Activated naive CD8-positive, alpha-beta T cell treated with anti-CD3 and anti-CD28 coated beads, Interleukin-2, amount 50 U/mL, for 24 hours (primary cell): ENCODE measurements at places on chromosomes 4 and X.
A peak's percentile ranks its signal among the peaks of the same experiment; 100 is the strongest.

- H3K36me3 ChIP-seq: no peaks in the 10 kb centered on the region
- DNase-seq: no peak
- no peaks in the 10 kb centered on the region for H3K27me3 ChIP-seq
- no peak overlapping the region for H3K4me3 ChIP-seq
- no peak overlapping the region for H3K27ac ChIP-seq
- no peaks in the 10 kb centered on the region for H3K4me1 ChIP-seq
These were observed 213.2 kb upstream of the ZFP42 start for GRCh38 chr4:187782286-187782824.

DNA sequence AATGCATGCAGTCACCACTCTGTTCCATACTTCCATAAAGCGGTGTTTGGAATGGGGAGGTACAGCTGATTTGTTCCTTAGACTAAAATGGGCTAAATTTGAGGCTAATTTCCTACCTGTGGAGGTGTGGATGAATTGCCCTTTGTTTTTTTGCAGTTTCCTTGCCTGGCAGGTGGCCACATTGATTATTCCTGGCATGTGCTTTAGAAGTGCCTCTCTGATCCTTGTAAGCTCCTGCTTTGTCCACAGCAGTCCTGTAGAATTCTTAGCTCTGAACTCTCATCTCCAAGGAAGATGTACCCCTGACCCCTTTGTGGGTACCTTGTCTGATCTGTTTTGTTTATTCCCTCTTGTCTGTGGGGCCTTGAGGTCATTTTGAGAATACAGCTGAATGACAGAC lies 136.8 kb downstream of the ADGRL3 start:
- no peaks in the 10 kb centered on the region for H3K27me3 ChIP-seq
- H3K36me3 ChIP-seq: no peaks in the 10 kb centered on the region
- H3K4me3 ChIP-seq: no peak overlapping the region
- DNase-seq: no peak

DNA sequence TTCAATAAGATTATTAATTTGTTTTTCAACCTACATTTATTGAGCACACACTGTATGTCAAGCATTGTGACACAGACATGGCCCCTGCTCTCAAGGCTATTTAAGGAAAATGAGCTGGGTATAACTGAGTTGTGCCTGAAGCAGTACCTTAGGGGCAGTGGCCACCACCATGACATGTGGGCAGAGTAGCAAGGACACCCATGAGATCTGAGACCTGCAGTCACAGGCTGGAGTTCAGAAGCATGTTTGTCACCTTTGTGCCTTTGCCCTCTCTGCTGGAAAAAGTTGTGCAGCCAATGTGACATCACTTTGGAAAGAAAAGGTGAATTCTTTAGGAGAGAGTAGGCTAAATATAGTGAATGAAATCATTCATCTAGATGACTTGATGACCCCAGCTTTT lies 501.3 kb downstream of the BCOR start:
- H3K27ac ChIP-seq: peak overlapping the region; percentile 64
- DNase-seq: no peak
- H3K4me3 ChIP-seq: no peak overlapping the region
- H3K27me3 ChIP-seq: no peaks in the 10 kb centered on the region
- no peaks in the 10 kb centered on the region for H3K36me3 ChIP-seq
- peaks cover 31% of the 10 kb centered on the region for H3K4me1 ChIP-seq

GRCh38 chrX:109472939-109473735 lies 8.7 kb downstream of the GUCY2F start:
- H3K4me1 ChIP-seq: peaks cover 8% of the 10 kb centered on the region
- H3K27me3 ChIP-seq: no peaks in the 10 kb centered on the region
- no peak overlapping the region for H3K4me3 ChIP-seq
- H3K36me3 ChIP-seq: no peaks in the 10 kb centered on the region

DNA sequence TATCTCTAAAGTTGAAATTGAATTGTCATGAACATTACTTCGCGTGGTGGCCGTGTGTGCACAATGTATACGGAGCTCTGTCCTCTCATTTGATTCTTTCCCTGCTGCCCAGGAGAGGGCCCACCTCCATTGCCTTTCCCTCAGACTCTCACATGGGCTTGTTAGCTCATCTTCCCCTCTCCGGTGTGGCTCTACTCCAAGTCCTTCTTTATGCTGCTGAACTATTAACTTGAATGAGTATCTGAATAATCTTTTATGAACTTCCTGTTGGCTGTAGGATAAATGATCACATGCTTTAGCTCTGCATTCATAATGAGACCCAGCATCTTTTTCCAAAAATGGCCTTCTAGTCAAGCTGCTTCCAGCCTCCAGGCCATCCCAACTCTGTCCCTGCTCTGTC lies 68.8 kb upstream of the CLNK start:
- H3K36me3 ChIP-seq: no peaks in the 10 kb centered on the region
- no peak overlapping the region for H3K4me3 ChIP-seq
- no peak for DNase-seq
- H3K27me3 ChIP-seq: peaks cover 3% of the 10 kb centered on the region
- H3K27ac ChIP-seq: peak overlapping the region; percentile 21
